ENCODE measurements at places on chromosomes 7 and 10. TPM values are rescaled to one million over a fixed set of nuclear protein-coding genes. Genes with fewer than 3 reads are reported as not detected.

The GDF2 gene
- total RNA-seq = not detected

The TAS2R5 gene
- total RNA-seq = not detected

DNA sequence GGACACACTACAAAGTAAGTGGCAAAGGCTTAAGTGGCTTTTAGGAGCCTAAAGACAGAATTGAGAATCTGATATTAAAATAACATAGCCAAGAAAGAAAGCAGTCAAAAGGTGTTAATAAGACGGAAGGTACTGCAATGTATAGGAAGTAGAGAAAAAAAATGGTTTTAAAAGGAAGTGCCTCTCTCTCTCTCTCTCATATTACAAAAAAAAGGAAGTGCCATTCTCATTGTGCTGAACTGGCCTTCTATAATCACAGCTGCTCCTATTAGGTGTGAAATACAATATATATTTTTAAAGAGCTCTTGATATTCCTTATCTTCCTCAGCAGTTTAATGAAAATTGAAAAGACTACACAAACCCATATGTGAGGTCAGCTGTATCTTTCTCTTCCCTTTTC is 199.4 kb upstream of the NPVF start:
- DNase-seq = no peak

The HOXA2 gene
- total RNA-seq = 0.84 TPM
